Mesenteric fat pad (tissue), 1 donor: ENCODE measurements at places on chromosomes 4 and X.

- DNase-seq: no peak
These were observed 219.4 kb downstream of the EPHA5 start for GRCh38 chr4:65450899-65451298.

DNA sequence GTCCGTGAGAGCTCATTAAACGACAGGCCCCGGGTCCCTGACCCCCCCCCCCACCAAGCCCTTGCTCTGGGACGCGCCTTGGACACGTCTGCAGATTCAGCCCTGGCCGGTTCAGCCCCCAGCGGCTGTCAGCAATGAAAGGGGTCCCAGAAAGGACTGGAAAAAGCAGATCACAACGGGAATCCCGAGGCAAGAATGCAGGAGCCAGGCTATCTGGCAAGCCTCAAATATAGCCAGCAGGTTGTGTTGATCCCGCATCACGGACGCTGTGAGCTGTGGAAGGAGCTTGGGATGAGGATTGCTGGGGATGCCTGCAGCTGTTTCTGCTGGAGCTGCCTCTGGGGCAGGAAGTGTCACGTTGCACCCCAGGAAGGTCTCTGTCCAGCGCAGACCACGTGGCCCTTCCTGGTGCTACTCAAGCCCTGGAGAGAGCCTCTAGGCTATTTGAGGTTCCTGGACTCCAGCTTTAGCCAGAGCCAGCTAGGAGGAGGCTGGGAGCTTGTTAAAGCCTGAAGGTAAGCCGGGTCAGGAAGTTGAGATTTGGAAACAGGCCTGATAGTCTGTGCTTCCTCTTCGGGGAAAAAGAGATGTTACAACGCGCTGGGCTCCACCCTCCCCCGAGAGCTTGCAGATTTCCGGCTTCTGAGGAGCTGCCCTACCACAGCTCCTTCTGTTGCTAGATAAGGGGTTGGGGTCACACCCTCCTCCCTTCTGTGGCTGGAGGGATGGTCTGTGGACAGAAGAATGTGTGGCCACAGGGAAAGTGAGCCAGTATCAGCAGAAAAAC, 19.3 kb upstream of the CSF2RA start:
- DNase-seq: no peak

GRCh38 chrX:31038575-31039326, 33.1 kb downstream of the FTHL17 start:
- no peak for DNase-seq

GRCh38 chr4:108361446-108361820, 192.7 kb upstream of the LEF1 start:
- DNase-seq: no peak

- no peak for DNase-seq
These were observed 19.0 kb downstream of the GAB3 start for GRCh38 chrX:154731881-154732280.

GRCh38 chr4:107468812-107469211, 251.2 kb downstream of the PAPSS1 start:
- no peak for DNase-seq

DNA sequence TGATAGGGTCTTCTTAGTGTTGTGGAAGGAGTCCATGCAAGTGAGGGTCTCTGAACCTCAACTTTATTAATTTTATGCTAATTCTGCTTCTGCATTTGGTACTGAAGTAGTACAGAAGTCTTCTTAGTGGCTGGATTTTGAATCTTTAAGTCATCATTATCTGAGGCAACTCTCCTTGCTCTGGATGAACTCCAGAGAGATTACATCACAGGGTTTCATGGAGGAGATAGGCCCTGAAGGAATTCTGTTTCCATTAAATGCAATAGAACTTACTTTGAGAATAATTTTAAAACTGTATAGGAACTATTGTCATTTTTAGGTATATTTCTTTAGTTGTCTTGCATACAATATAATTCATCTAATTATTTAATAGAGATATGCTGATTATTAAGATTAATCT, 451.2 kb downstream of the FAT4 start:
- no peak for DNase-seq

DNA sequence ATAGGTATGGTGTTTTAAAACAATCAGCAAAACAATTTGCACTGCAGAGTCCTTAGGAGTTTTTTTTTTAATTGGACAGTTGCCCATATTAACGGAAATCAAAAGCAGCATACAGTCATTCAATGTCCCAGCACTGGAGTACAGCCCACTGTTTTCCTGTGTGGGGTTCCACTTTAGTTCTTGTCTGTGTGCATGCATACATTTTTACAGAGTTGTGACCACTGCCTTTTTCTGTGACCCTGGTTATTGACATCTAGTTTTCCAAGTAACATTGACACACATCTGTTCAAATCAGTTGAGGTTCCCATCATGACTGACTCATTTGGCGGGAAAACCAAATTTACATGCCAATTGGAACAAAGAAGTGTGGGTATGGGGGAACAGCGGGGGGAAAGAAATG, 83.3 kb downstream of the HPRT1 start:
- DNase-seq: no peak

DNA sequence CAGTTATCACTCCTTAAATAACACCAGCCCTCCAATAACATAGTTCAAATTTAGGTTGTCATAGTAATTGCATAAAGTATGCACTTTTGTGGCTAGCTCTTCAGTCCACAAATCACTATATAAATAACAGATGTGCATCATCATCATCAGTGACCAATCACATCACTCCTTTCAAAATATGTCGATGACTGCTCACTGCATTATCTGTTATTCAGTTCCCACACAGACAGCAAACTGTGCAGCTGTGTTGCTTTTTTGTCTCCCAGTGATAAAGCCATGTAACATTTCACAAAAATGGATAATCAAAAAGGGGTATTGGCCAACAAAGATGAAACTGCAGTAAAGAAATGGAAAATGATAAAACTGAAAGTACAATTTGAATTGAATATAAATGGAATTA, 205.4 kb downstream of the DCLK2 start:
- no peak for DNase-seq

DNA sequence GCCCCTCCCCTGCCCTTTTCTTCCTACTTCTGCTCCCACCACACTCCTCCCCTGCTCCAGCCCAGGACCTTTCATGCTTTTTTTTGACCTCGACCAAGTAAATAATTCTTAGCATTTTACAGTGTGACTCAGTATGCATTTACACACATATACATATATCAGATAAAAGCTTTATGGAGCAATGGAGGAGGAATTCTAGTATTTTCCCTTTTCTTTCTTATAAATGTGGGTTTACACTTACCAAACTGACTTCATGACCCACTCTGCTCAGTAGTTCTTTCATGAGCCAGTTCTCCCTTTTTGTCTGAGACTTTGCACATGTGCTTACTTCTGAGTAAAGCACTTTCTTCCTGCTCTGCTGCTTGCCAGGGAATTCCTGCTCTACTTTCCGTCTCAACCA, 111.8 kb upstream of the H2AZ1 start:
- DNase-seq: no peak

DNA sequence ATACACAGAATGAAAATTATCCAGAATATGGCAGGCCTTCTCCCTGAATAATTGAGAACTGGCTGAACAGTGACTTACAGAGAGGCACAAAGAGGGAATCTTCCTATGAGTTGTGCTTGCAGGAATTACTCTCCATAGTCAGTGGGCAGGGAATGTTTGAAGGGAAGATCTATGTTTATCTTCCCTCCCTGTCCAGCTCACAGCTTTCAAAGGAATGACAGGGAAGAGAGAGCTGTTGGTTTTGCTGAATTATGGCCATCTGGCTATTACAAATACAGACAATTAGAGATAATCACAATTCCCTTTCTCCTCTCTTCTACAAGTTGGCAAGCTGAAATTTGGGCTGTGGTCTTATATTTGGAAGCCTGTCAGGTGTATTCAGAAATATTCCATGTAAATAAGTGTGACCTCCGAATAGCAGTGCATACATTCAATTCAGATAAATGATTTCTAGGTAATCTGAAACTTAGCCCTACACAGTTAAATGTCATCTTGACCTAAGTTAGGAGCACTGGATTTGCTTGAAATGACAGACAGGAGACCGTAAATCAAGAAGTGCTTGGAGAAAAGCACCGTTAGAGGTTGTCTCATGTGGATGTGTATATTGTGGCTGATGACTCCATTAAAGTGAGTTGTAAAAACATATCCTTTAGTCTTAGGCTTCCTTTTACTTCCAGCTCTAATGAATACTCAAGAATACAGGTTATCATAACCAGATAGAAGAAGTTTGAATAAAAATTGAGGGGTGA, 136.8 kb downstream of the C4orf33 start:
- no peak for DNase-seq

- no peak for DNase-seq
These were observed 52.6 kb upstream of the CITED1 start for GRCh38 chrX:72358313-72358712.

- DNase-seq: no peak
These were observed 234.0 kb upstream of the BCOR start for GRCh38 chrX:40331762-40332161.

DNA sequence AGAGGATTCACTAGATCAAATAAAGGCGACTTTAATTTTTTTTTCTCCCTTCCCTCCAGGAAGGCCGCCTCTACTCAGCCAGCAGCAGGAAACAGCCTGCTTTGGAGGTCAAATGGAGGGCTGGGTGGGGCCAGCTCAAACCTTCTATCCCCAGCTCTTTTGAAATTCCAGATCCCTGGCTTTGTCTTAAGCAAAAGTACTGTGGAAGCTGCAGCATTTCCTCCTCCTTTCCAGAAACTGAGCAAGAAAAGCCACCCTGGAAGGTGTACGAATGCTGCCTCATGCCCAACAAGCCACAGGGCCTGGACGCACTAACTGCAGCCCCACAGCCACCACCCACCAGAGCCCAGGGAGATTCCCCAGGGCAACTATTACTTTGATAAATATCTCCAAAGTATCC, 55.1 kb upstream of the ZCCHC13 start:
- DNase-seq: no peak

DNA sequence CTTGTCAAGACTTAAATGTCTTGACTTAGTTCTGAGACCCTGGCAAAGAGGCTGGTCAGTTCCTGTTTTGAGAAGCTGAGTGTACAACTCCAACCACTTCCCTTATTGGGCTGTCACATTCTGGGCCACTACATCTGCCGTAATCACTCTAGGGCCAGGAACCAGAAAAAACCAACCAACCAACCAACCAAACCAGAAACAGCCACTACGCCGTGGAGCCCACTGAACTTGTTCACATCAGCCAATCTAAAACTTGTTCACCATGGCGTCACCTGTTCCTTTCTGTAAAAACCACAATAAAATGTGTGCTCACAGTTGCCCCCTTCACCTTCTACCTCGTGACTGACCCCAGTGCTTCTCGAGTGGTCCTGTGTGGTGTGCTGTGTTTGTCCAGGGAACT, 107.3 kb downstream of the JADE1 start:
- no peak for DNase-seq

- no peak for DNase-seq
These were observed 344.2 kb downstream of the MAPK10 start for GRCh38 chr4:86015412-86016350.
